Activated CD4-positive, alpha-beta T cell treated with anti-CD3 and anti-CD28 coated beads, Interleukin-2, amount 50 U/mL, for 16 hours (primary cell): ENCODE measurements at places on chromosomes 2 and 18.

DNA sequence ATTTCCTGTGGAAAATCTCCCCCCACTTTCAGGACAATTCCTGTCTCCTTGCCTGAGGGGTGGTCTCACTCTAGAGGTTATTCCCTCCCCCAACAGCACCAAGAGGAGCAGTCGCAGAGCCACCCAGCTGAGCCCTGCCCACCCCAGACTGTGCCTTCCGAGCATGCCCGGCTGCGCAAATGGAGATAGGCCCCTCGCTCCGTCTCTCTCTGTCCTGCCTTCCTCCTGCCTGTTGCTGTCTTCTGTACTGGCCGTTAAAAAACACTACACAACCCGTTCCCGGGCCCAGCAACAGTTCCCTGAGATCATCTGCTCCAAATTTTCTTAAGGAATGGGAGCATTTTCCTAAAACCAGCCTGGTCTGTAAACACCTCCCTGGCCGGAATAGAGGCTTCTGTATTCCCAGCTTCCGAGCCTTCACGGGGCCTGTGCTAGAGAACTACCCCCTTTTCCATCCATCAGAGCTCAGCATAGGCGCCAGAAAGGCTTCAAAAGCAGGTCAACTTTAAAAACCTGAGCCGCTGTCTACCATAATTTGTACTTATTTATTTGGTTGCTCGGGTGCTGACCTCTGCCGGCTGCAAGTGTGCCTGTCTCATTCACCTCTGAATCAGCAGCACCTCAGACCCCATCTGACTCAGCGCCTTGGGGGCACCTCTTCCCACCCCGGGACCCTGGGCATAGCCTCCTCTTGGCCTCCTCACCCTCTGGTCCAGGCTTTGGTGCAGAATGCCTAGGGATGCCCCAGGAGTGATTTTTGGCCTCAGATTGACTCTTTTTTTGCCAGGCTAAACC is 159.4 kb downstream of the PXDN start:
- DNase-seq: no peak

DNA sequence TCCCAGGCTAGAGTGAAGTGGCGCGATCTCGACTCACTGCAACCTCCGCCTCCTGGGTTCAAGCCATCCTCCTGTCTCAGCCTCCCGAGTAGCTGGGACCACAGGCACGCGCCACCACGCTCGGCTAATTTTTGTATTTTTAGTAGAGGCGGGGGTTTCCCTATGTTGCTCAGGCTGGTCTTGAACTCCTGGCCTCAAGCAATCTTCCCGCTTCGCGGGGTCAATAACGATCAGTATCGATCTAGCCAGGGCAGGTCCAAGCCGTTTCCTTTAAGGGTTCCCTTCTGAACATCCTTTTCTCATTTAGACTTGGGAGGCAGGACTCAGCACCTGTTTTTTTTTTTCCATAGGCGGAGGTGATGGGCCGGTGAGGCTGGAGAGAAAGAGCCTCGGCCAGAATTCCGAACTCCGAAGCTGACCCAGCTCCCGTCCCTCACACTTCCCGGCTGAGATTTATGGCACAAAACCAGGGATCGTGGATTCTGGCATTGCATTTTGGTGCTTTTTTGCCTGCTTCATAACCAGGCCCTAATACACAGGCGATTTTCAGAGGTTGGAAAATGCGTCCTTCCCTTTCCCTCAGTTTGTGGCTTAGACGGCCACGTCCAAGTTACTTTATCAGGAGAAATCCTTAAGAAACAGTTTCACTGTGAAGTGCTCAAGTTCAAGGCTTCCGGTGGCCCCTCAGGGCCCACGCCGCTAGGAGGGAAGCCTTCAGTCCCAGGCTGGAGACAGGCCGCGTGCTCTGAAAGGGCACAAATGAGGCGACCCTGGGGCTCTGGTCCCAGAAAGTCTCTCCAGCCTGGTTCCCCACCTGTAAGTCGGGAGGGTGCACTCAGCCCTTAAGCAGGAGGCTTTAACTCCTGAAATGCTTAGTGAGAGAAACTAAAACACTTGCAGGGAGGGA is 998 bp upstream of the SLC66A3 start:
- DNase-seq: no peak

GRCh38 chr2:74887445-74887951 is 53.6 kb downstream of the HK2 start:
- DNase-seq: no peak

GRCh38 chr2:165745916-165746315 is 48.1 kb downstream of the GALNT3 start:
- DNase-seq: no peak

GRCh38 chr2:240287496-240288086 is 147.1 kb upstream of the OTOS start:
- DNase-seq: no peak

- DNase-seq: no peak
Observed at GRCh38 chr18:9993521-9994025, 79.8 kb downstream of the VAPA start.

DNA sequence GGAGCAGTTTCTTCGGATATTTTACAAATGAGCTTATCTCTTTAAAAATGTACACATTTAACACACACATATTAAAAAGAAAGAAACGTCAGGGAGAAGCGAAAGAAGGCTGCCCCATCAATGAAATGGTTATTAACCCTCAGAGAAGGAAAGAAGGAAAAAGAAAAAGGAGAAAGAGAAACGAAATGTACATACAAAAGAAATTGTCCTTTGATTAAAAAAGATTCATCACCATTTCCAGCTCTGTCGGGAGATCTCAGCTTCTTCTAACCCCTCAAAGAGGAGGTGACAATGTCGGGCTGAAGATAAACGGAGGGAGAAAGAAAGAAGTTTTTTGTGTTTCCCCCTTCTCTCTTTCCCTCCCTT is 1.5 kb downstream of the IKZF2 start:
- no peak for DNase-seq

- no peak for DNase-seq
Observed at GRCh38 chr2:240522406-240522805, 35.4 kb downstream of the ANKMY1 start.
